ENCODE measurements at places on chromosomes 3 and 15.

DNA sequence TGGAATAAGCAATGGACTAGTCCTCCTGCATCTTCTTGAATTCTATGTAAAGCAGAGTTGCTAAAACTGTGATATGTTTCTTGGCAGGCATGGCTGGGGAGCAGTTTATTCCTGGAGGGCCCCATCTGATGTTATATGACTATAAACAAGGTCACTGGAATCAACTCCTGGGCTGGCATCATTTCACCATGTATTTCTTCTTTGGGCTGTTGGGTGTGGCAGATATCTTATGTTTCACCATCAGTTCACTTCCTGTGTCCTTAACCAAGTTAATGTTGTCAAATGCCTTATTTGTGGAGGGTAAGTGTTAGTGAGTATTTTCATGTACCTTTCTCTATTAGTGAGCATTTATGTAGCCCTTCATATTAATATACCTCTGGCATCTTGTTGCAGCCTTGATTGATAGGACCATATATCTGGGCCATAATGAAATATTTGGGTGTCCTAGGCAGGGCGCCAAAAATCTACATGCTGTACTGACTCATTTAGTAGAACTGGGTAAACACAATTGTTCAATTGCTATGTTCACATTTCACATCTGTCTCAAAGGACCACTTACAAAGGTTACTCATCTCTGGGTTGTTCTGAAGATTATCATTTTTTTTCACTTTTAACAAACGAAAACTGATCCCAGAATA lies 52.6 kb upstream of the ADGRG7 start:
- DNase-seq: no peak

DNA sequence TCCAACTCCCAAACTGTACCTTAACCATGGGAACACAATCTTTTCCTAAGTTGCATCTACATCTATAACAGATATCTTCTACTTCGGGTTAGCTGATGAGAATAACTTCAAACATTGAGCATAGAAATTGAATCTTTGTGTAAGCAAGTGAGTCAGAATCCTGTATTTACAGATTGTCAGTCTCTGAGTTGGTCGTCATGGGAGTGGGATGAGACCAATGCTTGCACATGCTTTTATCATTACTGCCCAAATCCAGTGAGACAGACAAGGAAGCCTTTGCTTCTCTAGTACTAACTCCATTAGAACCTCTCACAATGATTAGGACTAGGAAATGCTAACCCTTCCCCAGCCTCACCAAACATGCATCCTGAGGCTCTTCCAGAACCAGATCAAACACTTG lies 587.1 kb upstream of the ZNF717 start:
- no peak for DNase-seq

DNA sequence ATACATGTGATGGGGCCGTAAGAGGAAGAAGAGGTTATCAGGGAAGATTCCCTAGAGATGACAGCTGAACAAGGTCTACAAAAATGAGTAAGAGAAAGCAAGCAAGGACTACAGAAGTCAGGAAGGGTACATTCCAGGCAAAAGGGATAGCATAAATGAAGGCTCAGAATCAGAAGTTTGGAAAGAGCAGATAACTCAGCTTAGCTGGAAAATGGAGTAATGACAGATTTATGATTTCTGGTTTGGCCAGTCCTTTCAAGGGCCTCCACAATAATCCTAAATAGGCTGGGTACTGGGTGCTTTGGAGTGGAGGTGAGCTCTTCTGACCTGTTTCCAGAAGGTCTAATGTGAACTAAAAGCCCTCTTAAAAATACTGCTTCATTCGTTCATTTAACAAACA lies 110.7 kb downstream of the MYO5A start:
- DNase-seq: no peak

- DNase-seq: no peak
Measured at GRCh38 chr3:140500473-140500872, 177.4 kb upstream of the TRIM42 start.

DNA sequence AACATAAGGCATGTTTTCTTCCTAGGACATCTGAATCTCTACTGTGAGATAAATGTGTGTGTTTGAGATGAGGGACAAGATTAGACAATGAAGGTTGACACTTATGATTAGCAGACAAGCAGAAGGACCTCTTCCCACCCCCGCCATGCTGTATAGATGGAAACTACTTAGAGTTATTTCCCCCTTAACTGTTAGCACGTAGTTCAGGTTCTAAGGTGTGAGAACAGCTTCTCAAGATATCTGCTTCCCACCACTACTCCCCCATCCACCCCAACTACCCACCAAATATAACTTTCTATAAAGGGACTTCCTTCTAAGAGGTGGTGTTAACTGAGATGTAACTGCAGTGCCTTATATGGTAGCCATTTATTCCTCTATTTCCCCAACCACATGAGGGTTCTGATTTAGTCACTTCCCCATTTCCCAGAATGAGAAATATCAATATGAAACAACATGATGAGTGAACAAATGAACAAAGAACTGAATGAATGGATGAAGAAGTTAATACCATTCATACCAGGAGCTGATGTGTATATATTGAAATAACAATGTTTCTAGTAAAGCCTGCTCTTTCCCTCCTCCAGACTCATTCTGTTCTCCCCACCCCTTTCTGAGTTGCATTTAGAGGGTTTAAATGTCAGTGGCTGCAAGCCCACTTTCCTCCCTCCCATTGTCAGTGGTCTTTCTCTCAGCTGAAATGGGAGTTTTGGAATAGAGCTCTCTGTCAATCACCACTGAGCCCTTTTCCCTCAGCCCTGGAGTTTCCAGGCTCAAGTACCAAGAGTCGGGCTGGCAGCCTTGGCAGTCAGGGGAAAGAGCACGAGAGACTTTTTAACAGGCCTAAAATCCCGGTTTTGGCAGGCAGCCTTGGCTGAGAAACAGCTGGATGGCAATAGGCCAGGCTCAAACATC lies 7.7 kb upstream of the RFTN1 start:
- no peak for DNase-seq

DNA sequence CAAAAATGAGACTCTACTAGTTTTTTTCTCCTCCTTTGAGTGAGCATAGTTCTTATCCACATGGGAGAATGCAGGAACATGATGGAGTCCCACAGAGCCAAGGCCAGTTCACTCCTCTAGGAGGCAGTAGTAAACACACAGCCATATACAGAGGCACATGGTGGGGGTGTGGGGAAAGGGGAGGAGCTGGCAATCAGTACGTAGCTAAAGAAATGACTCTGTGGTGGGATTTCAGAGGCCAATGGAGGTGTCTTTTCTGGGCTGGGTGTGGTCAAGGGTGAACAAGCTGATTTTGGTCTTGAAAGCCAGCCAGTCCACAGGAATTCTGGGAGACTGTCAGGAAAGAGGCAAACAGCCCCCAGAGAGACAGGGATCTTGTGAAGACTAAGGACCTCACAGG lies 6.6 kb upstream of the RAB11A start:
- DNase-seq: no peak

GRCh38 chr3:190180268-190180667 lies 59.6 kb upstream of the P3H2 start:
- no peak for DNase-seq

DNA sequence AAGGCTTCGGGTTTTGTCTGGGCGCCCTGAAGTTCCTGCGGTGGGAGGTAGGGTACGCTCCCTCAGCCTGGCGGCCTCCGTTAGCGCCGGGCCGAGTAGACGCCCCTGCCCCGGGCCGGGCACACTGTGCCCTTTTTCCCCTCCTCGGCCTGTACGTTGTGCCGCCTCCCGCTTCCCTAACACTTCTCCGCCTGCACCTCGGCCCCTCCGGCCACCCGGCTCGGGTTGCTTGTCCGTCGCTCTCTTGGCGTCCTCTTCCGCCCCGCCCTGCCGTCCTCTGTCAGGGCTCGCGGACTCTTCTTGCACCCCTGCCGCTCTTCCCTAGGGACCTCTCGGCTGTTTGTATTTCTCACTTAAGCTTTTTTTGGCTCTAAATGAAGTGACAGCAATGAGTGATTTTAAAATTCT lies 384 bp downstream of the KNL1 start:
- no peak for DNase-seq

DNA sequence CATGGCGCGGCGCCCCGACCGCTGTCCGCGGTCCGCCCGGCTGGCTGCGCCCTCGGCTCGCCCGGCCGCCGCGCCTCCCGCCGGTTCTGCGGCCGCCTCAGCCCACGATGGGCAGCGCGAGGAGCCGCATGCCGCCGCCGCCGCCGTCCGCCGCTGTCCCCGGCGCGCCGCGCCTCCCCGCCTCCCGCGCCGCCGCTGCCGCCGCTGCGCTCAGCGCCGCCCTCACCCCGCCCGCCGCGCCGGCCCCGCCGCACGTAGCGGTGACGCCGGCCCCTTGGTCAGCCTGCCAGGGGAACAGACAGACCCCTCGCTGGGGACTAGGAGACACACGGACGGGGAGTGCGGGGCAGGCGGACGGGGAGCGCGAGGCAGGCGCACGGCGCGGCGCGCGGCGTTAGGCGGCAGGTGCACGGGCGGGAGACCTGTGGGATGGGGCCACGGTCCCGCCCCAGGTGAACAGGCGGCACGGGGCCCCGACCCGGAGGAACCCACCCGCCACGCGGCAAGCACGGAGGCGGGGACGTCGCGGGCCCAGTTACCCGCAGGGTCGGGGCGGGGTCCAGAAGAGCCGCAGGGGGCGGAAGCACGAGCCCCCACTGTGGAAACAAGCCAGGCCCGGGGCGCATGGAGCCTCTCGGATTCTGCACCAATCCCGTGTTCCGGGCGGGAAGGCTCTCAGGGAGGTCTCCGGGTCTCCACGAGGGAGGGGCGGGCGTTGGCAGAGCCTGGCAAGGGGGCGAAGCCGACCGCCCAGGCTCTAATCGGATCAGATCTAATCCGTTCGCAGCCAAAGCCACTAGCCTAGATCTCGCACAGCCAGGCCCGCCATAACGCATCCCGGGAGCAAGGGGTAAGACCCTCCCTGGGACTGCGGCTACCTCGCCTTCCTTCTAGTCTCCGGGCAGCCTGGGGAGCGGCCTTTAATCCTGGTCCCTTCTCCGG lies at the start of gene CSPG5:
CSPG5 (minus strand) TSS at position 175 of the 942 bp plus-strand sequence; CDS start at position 3, 172 bp downstream.
- DNase-seq: no peak

- no peak for DNase-seq
Measured at GRCh38 chr3:52531860-52532516, 1.7 kb downstream of the NT5DC2 start.

GRCh38 chr3:72932416-72932815 lies 44.6 kb downstream of the GXYLT2 start:
- no peak for DNase-seq

- DNase-seq: no peak
Measured at GRCh38 chr3:111803123-111803593, 55.9 kb upstream of the PHLDB2 start.

DNA sequence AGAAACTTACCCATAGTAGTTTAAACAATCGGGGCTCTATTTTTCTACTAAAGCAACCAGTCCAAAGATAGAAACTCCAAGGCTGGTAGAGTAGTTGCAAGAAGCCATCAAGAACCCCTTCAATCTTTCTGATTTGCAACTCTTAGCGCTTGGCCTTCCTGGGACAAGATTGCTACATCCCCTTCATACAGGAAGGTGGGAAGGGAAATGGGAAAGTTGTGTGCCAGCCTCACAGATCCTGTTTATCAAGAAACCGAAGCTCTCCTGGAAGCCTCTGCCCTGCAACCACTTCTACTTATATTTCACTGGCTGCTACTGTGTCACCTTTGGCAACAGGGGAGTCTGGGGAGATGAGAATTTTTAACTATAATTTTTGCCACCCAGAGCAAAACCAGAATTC lies 46.2 kb downstream of the OSBPL10 start:
- no peak for DNase-seq

GRCh38 chr15:77821188-77821958 lies 188.7 kb upstream of the LINGO1 start:
- DNase-seq: no peak

DNA sequence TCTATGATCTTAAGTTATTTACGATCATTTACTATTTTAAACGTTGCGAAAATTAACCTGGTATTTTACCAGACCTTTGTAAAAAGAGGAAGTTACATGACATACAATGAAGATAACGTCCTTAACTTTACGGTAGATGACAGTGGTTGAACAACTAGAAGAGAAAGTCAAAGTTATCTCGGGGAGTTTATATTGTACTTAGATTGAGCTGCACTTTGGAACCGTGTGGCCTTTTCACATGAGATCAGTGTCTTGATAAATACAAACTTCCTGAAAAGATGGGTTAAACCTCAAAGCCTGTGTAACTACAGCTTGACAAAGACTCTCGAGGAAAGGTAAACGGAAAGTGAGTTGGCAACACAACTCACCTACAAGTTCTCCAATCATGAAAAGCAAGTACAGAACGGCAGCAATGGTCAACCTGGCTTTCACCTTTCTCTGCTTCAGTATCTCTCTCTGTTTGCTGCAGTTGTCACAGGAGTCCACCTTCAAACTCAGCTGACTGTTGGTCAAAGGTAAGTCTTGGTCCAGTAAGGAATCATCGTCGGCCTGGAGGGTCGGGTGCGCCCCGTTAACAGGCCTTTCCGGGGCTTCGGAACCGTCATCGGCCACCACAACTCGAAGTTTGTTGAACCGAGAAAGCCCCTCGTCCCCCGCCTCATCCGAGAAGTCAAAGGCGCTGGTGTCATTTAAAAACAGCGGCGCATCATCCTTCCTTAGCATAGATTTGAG lies 793 bp downstream of the SLC30A4 start:
- no peak for DNase-seq

- no peak for DNase-seq
Measured at GRCh38 chr3:160280836-160281235, 55.6 kb downstream of the C3orf80 start.

- no peak for DNase-seq
Measured at GRCh38 chr3:128107834-128108233, 15.8 kb downstream of the RUVBL1 start.

GRCh38 chr3:48276911-48277641 lies 36.2 kb downstream of the ZNF589 start:
- DNase-seq: no peak

GRCh38 chr3:152269831-152270734 lies 1.4 kb downstream of the MBNL1 start:
- DNase-seq: no peak

DNA sequence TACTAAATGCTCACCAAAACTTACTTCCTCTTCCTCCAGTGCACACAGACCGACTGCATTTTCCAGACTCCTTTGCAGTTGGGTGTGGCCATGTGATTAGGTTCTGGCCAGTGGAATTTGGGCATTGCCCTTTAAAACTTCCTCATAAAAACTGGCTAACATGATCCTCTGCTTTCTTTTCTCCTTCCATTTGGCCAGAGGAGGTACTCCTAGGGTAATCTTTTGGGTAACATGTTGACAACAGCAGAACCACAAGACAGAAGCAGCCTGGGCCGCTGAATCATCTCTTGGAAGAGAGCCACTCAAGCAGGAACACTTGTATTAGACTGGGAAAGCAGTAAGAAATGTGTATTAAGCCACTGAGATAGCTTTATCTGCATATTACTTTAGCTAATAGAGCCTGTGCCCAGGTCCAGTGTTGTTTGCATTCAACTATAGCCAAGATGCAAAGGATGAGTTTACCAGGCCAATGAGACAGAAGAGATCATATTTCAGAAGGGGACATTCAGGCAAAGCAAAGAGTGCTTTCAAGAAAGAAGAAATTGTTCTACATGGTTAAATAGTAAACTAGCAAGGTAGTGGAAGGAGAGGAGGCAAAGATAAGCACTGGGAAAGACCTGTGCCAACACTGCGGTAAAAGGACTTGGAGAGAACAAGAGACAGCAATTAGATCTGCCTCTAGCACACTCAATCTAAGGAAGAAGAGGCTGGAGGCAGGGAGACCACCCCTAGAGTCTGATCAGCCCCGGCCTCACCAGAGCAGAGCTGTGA lies 79.8 kb downstream of the PLCH1 start:
- no peak for DNase-seq

GRCh38 chr15:97992823-97993222 lies 32.3 kb downstream of the ARRDC4 start:
- DNase-seq: no peak

GRCh38 chr3:64067506-64068346 lies 44.4 kb upstream of the PSMD6 start:
- DNase-seq: no peak

GRCh38 chr3:128036119-128036518 lies 16.1 kb upstream of the SEC61A1 start:
- no peak for DNase-seq

- no peak for DNase-seq
Measured at GRCh38 chr3:52186729-52187128, 11.2 kb upstream of the ALAS1 start.
